Fibroblast of pulmonary artery (primary cell): ENCODE measurements at places on chromosomes 13 and 19.

GRCh38 chr19:27748551-27749152, 1464.3 kb downstream of the UQCRFS1 start:
- DNase-seq = no peak

DNA sequence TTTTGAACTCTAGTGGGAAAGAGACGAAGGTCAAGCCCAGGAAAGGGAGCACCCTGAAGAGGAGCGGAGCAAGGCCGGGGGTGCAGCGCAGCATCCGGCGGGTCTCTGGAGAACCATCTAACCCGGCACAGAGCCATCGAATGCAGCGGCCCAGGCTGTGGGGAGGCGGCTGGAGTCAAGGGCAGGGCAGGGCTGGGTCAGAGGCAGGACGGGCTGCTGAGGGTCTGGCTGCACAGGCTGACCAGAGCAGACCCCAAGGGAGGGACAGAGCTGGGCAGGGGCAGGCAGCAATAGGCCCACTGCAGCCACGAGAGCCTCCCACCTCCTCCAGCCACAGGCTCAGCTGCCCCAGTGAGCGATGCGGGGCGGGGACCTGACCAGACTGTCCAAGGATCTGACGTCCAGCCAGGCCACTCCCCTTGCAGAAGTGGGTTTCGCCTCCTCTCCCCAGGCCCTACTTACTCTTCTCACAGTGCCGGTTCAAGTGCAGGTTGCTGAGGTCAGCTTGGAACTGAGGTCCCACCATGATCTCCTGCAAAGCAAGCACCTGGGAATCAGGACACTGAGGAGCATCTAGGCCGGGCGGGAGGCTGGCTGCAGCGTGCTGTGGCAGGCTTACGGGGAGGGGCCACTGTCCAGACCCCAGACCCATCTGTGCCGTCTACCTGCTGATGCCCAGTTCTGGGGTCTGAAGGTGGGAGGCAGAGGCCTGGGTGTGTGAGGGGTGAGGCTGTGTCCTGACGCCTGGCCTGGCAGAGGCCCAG, 19.2 kb downstream of the MIER2 start:
- no peak for DNase-seq

GRCh38 chr13:36163809-36164308, 32.7 kb upstream of the DCLK1 start:
- DNase-seq = peak; percentile 87

- DNase-seq = no peak
These were observed 354.1 kb downstream of the KLF5 start for GRCh38 chr13:73412933-73413332.

- no peak for DNase-seq
These were observed 27.0 kb downstream of the DNM2 start for GRCh38 chr19:10744801-10745293.

- no peak for DNase-seq
These were observed 4.2 kb upstream of the TNNI3 start for GRCh38 chr19:55161571-55162322.

DNA sequence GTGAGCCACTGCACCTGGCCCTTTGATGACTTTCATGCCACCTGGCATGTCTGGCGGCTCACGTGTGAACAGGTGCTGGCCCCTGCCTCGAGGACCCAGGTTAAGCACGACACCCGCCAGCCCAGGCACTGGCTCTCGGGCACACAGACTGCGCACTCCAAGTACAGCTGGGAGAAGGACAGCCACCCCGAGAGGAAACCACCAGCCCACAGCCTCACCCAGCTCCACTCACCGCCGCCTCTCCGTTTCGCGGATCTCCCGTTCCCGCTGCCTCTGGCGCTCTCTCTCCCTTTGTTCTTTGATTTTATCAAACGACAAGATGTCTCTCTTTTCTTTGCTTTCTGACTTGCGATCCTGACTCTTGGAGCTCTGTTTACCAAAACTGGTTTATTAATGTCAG, 27.4 kb upstream of the TINCR start:
- no peak for DNase-seq

GRCh38 chr19:58492265-58492664, 16.1 kb downstream of the ZNF446 start:
- no peak for DNase-seq

DNA sequence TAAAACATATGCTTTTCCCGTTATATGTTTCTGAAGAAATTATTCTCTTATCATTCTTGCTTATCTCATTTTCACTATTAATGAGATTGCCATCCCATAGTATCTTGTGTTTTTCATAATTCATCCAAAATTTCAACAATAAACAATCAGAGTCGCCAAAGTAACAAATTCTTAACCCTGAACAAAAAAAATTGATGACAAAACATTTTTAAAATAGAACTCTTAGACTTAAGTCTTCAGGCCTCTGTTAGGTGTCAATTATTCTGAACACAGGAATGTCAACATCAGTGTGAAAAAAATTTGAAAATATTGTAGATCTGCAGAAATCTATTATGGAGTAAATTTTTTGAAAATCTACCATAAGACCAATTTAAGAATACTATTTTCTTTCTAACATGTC, 37.4 kb downstream of the NEK5 start:
- DNase-seq = no peak

- no peak for DNase-seq
These were observed 1719.7 kb upstream of the SLC10A2 start for GRCh38 chr13:104785952-104786351.

GRCh38 chr19:56504581-56504980, 3.1 kb upstream of the ZNF471 start:
- peak; percentile 63 for DNase-seq

GRCh38 chr19:1255186-1256161, 7.1 kb downstream of the MIDN start:
- no peak for DNase-seq
